ENCODE measurements at places on chromosomes 6 and 20.
A peak's percentile ranks its signal among the peaks of the same experiment; 100 is the strongest.

- DNase-seq: no peak
Measured at GRCh38 chr6:16302721-16303552, 64.5 kb downstream of the GMPR start.

DNA sequence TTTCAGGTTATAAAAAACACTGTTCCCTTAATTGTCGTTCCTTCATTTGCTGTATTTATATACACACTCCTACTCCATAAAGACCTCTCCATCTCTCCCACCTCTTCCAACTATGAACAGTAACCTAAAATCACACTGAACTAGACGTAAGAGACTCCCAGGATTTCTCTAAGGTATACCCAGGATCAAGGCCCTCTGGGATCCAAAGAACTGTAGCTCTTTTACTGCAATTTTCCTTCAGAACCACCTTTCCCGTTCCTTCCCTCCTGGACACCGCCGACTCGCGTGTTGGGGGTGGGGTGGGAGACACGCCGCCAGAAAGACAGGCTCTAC lies 680 bp downstream of the LATS1 start:
- no peak for DNase-seq

- no peak for DNase-seq
Measured at GRCh38 chr20:40813029-40813431, 124.0 kb upstream of the MAFB start.

GRCh38 chr20:36835453-36836198 lies 40.3 kb upstream of the TLDC2 start:
- DNase-seq: peak; percentile 95

DNA sequence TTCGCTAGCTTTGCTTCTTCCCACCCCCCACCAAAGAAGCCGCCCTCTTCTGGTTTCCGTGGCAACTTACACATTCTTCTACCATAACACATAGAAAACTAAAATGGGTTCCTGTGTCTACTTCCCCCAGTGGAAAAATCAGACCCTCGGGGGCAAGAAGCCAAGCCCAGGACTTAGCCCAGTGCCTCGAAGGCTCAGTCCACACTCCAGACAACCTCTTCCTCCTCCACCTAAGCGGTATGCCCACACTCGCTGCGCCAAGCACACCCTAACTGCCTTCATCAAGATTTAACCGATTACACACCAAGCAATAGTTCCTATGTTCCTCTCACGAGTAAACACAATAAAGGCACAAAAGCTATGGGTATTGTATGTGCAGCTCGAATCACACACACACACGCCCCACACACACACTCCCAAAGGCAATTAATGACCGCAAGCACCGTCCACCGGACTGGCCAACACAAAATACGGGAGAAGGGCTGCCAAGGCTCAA lies 537 bp downstream of the PPIL4 start:
- DNase-seq: peak; percentile 75
